Stimulated activated CD8-positive, alpha-beta memory T cell treated with anti-CD3 and anti-CD28 coated beads, Interleukin-7, amount 100 ng/mL, for 4 hours (primary cell): ENCODE measurements at places on chromosomes 1 and 21.

DNA sequence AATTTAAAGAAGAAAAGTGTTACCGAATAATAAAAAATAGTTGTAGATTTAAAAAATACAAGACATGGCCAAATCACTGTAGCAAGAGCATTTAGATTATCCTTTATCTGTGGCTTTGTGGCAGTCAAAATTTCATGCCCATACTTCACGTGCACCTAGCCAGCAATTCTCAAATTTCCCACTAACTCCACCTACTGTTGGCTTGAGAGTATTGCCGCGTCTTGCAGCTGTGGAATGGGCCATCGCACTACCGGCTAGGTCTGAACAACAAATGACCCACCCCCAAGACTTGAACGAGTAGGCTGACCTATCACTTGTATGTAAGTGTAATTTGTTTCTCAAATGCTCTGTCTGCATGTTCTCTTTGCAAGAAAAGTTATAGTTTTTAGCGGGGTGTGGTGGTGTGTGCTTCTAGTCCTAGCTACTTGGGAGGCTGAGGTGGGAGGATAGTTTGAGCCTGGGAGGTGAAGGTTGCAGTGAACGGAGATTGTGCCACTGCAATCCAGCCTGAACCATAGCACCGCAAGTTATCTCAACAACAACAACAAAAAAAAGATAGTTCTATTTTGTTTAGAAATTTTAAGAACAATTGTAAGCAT lies 4.1 kb downstream of the KRTAP13-4 start:
- DNase-seq, result no peak

DNA sequence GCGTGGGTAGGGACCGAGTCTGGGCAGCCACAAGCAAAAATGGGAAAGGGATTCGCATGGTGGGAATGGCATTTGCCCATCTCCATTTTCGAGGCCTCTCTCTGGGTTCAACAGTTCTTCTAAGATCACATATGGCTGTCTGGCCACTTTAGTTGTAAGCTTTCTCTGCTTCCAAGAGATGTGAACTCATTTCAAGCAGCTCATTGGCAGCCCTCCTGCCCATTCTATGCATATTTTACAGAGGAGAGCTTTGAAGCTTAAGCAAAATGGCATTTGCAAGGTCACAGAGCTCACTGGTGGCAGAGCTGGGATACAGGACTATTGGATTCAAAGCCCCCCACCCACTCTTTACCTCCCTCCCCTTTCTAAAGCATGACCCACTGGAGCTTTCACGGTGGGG lies 93.7 kb downstream of the HHIPL2 start:
- DNase-seq, result no peak

- no peak for DNase-seq
These were observed 9.5 kb upstream of the YRDC start for GRCh38 chr1:37817481-37817880.

DNA sequence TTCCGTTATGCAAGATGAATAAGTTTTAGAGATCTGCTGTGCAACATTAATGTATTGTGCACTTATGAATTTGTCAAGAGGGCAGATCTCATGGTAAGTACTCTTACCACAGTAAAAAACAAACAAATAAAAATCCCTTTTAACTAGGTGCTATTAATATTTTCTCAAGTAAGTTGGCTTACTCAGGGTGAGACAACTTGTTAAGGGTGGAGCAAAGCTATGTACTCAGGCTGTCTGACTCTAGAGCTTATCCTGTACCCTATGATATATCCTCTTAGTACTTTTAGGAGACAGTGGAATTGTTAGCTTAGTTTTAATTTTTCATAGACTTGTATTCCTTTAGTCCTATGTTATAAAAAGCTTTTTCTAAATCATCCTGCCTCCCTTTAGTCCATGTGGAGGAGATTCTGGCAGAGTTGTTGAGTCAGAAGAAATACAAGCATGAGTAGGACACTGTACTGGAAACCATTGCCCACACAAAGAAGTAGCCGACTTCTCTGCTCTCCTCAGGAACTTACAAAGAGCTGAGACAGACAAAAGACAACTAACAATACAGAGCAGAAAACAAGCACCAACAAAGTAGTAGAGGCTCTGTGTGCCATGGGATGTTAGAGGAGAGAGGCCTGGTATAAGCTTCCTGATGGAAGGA lies 49.2 kb downstream of the S1PR1 start:
- no peak for DNase-seq
